Dorsolateral prefrontal cortex (tissue), 122 donors: ENCODE measurements at places on chromosomes 12 and 14.
A peak's percentile ranks its signal among the peaks of the same experiment; 100 is the strongest.

- DNase-seq = no peak
Observed at GRCh38 chr12:110046451-110047187, 1.7 kb downstream of the C12orf76 start.

DNA sequence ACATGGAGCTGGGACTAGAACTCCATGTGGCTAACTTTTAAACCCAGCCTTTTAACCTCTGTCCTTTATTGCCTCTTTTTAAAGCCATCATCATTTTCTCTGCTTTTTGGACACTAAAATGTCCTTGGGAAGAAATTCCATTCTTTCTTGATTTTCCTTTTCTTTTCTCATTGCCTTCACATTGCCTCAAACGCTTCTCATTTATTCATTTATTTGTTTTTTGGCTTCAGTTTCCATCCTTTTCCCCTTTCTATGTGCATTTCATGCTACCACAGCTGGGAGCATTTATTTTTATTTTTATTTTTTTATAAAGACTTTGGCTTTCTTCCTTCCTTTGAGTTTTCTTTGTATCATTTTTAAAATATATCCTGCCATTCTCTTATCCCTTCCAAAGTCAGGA, 212.2 kb downstream of the DACT1 start:
- DNase-seq = no peak

- DNase-seq = no peak
Observed at GRCh38 chr14:36502558-36503508, 17.2 kb downstream of the NKX2-1 start.

- DNase-seq = no peak
Observed at GRCh38 chr14:39025250-39025809, 77.7 kb downstream of the SEC23A start.

GRCh38 chr14:26463136-26463535, 134.7 kb downstream of the NOVA1 start:
- no peak for DNase-seq

DNA sequence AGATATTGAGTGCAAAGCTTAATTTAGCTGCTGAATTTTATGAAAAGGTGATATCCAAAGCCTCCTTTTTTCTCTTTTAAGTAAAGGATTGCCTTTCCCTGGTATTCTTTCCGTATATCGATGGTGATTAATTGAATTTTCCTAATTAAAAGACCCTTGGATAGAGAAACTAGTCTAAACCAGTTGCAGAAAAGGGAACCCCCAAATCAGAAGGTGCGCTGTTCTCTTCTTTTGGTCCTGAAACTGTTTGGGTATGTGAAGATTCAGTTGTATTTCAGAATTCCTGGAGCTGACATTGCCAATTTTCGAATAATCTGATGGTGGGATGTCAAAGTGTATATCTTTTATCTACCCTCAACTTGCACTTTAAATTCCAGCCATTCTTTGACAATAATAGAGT, 1.9 kb downstream of the GPHN start:
- DNase-seq = no peak

DNA sequence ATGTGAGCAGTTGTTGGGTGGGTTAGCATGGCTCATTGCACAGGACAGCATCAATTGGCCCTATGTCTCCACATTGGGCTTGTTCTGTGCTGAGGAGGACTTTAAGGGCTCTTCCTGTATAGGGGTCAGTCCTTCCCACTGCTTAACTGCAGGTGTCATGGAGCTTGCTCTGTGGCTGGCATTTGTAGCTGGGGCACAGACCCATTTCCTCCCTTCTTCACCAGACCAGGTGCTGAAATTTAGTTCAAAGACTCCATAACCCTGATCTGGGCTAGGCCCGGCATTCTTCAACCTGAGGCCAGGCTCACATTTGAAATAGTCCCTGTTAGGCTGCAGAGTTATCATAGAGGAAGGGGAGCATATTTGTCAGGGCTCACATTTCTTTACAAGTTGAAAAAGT, 12.8 kb downstream of the CHST11 start:
- DNase-seq = no peak

DNA sequence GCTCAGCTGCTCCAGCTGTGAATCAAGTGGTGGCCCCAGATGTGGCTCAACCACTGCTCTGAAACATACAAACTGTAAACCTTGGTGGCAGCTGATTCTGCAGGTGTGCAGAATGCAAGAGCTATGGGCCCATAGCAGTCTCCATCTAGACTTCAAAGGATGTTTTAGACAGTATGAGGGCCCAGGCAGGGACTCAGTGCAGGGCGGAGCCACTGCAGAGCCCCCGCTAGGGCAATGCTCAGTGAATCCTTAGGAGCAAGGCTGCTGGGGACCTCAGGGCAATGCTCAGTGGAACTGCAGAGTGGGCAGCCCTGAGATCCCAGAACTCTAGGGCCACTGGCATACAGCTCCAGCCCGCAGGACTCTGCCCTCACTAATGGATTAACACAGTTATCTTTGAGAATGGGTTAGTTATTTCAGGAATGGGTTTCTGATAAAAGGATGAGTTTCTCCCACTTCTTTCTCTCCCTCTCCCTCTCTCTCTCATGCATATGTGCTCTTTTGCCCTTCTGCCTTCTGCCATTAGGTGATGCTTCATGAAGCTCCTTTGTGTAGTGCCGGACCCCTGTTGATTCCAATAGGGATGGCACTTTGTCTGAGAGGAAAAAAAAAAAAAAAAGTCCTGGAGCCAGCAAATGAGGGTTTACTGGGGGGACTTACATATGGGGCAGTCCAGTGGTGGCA, 48.4 kb upstream of the JDP2 start:
- no peak for DNase-seq

DNA sequence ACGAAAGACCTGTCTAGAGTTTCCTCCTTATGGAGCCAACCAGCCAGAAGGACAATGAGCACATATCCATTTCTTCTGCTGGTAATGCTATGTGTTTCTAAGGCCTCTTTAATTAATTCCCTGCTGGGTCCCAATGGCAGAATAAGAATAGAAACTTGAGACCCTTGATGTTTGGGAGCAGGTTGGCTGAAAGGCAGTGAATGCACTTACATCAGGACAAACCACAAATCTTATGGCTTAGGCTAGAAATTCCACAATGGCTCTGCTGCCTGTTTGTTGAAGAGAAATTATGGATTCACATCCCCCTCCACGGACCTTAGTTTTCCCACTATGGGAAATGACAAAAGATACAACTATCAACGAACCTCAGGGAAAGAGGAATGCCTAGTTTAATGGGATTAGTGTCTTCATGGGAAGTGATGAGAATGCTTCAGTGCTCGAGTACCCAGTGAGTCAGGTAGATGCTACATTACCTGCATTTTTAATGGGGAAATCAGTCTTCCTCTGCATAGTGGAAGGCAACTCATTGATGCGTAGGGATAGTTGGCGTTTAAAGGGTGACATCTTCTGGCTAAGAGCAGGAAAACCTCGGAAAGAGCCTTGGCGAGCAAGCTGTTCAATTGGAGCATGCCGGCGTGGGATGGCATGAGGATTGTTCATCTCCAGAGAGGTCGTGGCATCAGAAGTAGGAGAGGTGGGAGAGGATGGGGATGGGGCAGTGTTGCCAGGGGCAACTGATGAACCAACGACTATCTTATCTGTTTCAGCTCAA, 46.5 kb downstream of the PAPLN start:
- peak; percentile 53 for DNase-seq

DNA sequence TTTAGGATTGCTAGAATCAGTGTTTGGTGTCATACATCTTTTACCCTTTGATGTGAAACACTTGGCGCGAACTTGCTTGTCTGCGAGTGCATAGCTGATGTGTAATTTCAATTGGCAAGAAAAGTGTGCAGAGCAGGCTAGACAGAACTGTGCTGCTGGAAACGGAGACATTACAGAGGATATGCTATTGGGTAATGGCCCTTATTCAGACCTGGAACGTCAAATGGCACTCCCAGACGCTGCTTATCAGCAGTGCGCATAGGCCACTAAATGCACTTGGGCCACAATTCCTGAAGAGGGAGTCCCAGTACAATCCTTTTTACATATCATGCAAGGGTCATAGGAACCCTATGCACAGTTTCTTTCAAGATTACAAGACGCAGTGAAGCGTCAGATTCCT, 15.7 kb upstream of the SLC10A1 start:
- DNase-seq = no peak

GRCh38 chr14:92074555-92074954, 31.8 kb downstream of the ATXN3 start:
- no peak for DNase-seq
